ENCODE measurements at places on chromosomes 3 and 15.
A peak's percentile ranks its signal among the peaks of the same experiment; 100 is the strongest.

DNA sequence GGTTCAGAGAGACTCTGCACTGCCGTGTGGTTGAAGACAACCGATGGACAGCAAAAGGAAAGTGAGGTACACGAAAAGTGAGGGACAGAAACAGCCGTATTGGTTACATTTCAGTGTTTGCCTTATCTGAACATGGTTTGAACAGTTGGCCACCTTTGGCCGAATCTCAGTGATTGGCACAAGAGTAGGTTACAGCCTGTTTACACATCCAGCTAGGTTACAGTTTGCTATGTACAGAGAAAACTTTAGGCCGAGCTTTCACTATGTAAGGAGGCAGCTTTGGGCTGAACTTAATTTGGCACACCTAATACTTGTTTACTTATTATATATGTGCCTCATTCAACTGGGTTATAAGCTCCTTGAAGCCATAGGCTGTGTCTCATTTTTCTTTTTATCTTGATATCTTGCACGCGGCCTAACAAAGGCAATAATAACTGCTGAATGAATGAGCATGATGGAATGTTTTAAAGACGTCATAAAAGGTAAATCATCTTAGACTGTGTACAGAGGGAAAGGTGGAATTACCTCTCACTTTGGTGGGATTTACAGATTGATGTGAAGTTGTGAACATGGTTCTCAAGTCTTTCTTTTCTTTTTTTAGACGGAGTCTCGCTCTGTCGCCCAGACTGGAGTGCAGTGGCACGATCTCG is 17.2 kb upstream of the GREM1 start:
- no peak for DNase-seq

- no peak for DNase-seq
These were observed 146.5 kb downstream of the XXYLT1 start for GRCh38 chr3:195124378-195124992.

- no peak for DNase-seq
These were observed 100.3 kb downstream of the MECOM start for GRCh38 chr3:169562988-169563774.

DNA sequence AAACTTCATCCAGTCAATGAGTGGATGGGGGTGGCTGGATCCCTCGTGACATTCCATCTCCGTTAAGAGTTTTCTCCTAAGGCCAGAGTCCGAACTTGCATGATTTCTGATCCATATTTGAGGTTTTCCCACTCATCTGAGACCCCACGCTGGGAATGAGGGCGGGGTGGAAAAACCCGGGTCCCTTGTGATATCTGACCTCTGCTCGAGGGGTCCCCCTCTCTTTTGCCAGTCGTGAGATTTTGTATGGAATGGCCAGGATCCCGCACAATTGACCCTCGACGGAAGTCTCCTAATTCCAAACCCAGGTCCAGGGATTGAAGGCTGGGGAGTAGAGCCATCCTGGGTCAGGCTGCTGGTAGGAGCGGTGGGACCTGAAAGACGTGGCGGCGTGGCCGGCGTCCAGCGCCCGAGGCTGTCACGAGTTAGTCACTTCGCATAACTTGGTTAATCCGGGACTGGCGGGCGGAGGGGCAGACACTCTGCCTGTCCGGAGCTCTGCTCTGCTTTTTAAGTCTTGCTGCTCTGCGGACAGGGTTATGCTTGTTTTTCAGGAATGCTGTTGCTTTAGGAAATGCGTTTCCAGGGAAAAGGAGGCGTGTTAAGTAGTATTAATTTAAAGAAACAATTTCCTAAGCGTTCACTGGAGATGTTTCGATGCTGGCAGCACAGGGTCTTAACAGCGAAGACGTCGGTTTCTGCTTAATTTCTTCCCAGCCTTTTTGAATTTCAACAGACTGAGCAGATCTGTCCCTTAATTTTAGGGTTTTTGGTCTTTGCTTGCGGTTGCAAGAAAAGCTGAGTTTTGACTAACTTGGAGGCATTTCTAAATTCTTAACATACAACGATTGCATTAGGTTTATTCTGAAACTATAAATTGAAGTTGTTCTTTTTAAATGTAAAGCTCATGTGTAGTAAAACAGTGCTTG is 69.7 kb upstream of the LRRFIP2 start:
- peak; percentile 78 for DNase-seq

GRCh38 chr3:69568951-69569350 is 170.3 kb upstream of the MITF start:
- no peak for DNase-seq

DNA sequence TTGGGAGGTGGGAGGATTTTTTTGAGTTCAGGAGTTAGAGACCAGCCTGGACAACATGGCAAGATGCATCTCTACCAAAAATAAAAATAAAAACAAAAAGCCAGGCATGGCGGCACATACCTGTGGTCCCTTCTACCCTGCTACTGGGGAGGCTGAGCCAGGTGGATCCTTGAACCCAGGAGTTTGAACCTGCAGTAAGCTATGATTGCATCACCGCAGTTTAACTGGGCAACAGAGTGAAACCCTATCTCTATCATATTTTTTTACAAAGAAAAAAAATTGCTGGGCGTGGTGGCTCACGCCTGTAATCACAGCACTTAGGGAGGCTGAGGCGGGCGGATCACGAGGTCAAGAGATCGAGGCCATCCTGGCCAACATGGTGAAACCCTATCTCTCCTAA is 35.8 kb upstream of the RPN1 start:
- no peak for DNase-seq

GRCh38 chr3:72336821-72337479 is 511.3 kb downstream of the SHQ1 start:
- DNase-seq = no peak

- DNase-seq = no peak
These were observed 52.4 kb upstream of the MRPS22 start for GRCh38 chr3:139291276-139292051.
